A549 treated with RU486 at 1 μM for 4 hours (cell line): ENCODE measurements at places on chromosomes 11 and 22. TPM values are rescaled to one million over a fixed set of nuclear protein-coding genes. Genes with fewer than 3 reads are reported as not detected.

The ELMOD1 gene
- total RNA-seq, result 0.15 to 0.41 TPM (median 0.26 TPM) in 5 replicates

The SLC6A5 gene
- total RNA-seq, result not detected in 5 replicates

The ADAMTS15 gene
- 7.6 to 14.3 TPM (median 10.7 TPM) in 5 replicates for total RNA-seq

The JAM3 gene
- total RNA-seq, result 3.8 to 4.6 TPM (median 4.3 TPM) in 5 replicates

The OR51B2 gene
- total RNA-seq, result not detected in 5 replicates

The TRIM29 gene
- total RNA-seq, result 5.9 to 8.2 TPM (median 6.8 TPM) in 5 replicates

The SLC5A1 gene
- 0.03 to 0.05 TPM in 2 of 5 replicates, not detected in the others for total RNA-seq

The ST3GAL4 gene
- total RNA-seq, result 23.0 to 27.1 TPM (median 26.2 TPM) in 5 replicates

The ELP4 gene
- 6.7 to 9.6 TPM (median 6.9 TPM) in 5 replicates for total RNA-seq

The OR52E8 gene
- not detected in 5 replicates for total RNA-seq

The PTPRCAP gene
- total RNA-seq, result 0.22 to 0.33 TPM (median 0.30 TPM) in 5 replicates

The GSTT2B gene
- 0.23 to 0.56 TPM (median 0.43 TPM) in 4 of 5 replicates, not detected in the other for total RNA-seq

The E2F8 gene
- 5.2 to 7.2 TPM (median 6.1 TPM) in 5 replicates for total RNA-seq

The TSGA10IP gene
- total RNA-seq, result not detected in 5 replicates

The C11orf65 gene
- total RNA-seq, result 0.20 to 0.65 TPM in 2 of 5 replicates, not detected in the others

The TUBA8 gene
- 0.39 to 1.1 TPM (median 0.48 TPM) in 5 replicates for total RNA-seq

The MIOX gene
- total RNA-seq, result not detected in 5 replicates

The F2 gene
- total RNA-seq, result 2.0 to 3.4 TPM (median 2.2 TPM) in 5 replicates

The PRG3 gene
- not detected in 5 replicates for total RNA-seq

The SAA1 gene
- total RNA-seq, result 0.25 to 1.1 TPM (median 0.49 TPM) in 4 of 5 replicates, not detected in the other

The VWA5A gene
- 0.15 to 0.44 TPM (median 0.23 TPM) in 5 replicates for total RNA-seq

The ADORA2A gene
- total RNA-seq, result 0.71 to 1.5 TPM (median 0.94 TPM) in 5 replicates

The ROBO4 gene
- 0.02 TPM in 1 of 5 replicates, not detected in the others for total RNA-seq

The LRRC4C gene
- not detected in 5 replicates for total RNA-seq

The MS4A4A gene
- total RNA-seq, result not detected in 5 replicates

The TEAD1 gene
- total RNA-seq, result 31.3 to 67.0 TPM (median 60.0 TPM) in 5 replicates

The FOLR1 gene
- total RNA-seq, result not detected in 5 replicates

The MYOD1 gene
- total RNA-seq, result not detected in 5 replicates

The IGLL5 gene
- total RNA-seq, result not detected in 5 replicates

The C11orf42 gene
- not detected in 5 replicates for total RNA-seq

The SLC25A18 gene
- 0.06 TPM in 1 of 5 replicates, not detected in the others for total RNA-seq

The TCN2 gene
- total RNA-seq, result 4.3 to 5.5 TPM (median 4.6 TPM) in 5 replicates

The PIH1D2 gene
- total RNA-seq, result 0.83 to 1.4 TPM (median 1.2 TPM) in 5 replicates

The GAS2 gene
- 0.41 to 1.2 TPM (median 0.72 TPM) in 5 replicates for total RNA-seq

The SOX6 gene
- total RNA-seq, result 0.11 to 0.15 TPM (median 0.15 TPM) in 3 of 5 replicates, not detected in the others

The CCDC73 gene
- total RNA-seq, result not detected in 5 replicates

The FAM111A gene
- 7.8 to 10.4 TPM (median 9.0 TPM) in 5 replicates for total RNA-seq

The RIN1 gene
- 26.8 to 43.4 TPM (median 39.3 TPM) in 5 replicates for total RNA-seq

The MMP3 gene
- 0.31 to 0.45 TPM in 2 of 5 replicates, not detected in the others for total RNA-seq

The RAB30 gene
- 5.8 to 7.4 TPM (median 6.1 TPM) in 5 replicates for total RNA-seq

The ACCS gene
- 11.3 to 17.1 TPM (median 14.7 TPM) in 5 replicates for total RNA-seq

The TRIM22 gene
- total RNA-seq, result 0.39 to 1.9 TPM (median 0.85 TPM) in 5 replicates

The SMTNL1 gene
- total RNA-seq, result not detected in 5 replicates

The DDIAS gene
- total RNA-seq, result 7.6 to 20.8 TPM (median 17.9 TPM) in 5 replicates
